ENCODE measurements at places on chromosomes 5 and 9. TPM values are rescaled to one million over a fixed set of nuclear protein-coding genes. Genes with fewer than 3 reads are reported as not detected.

The SLC27A6 gene
- 0.34 TPM for total RNA-seq

The SLC36A3 gene
- not detected for total RNA-seq

The ACTBL2 gene
- not detected for total RNA-seq

The ZNF474 gene
- 0.28 TPM for total RNA-seq

The PCDHA12 gene
- 3.8 TPM for total RNA-seq

The RPP25L gene
- total RNA-seq: 18.0 TPM

The PCDHGA8 gene
- total RNA-seq: 1.3 TPM

The RAD23B gene
- 126 TPM for total RNA-seq

The PTPN3 gene
- 35.2 TPM for total RNA-seq

The TMEM215 gene
- not detected for total RNA-seq

The MAPKAP1 gene
- total RNA-seq: 72.5 TPM

All from nasal cavity respiratory epithelium epithelial cell of viscerocranial mucosa (primary cell).